ENCODE measurements at places on chromosomes 7 and 10.

DNA sequence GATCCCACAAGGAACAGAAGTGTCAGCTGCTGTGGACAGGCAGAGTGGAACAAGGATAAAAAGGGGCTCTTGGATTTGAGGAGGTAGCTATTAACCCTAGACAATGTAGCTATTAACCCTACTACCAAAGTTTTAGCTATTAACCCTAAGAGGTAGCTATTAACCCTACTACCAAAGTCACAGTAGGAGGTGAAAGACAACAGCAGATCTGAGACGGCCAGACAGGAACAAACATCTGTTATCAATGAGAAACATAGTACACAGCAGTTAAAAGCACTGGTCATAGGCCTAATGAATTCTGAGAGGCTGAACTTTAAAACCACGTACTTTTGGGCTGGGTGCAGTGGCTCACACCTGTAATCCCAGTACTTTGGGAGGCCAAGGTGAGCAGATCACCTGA lies 11.9 kb downstream of the ERCC6 start:
- DNase-seq: no peak

GRCh38 chr7:37181550-37181932 lies 267.1 kb downstream of the ELMO1 start:
- no peak for DNase-seq

DNA sequence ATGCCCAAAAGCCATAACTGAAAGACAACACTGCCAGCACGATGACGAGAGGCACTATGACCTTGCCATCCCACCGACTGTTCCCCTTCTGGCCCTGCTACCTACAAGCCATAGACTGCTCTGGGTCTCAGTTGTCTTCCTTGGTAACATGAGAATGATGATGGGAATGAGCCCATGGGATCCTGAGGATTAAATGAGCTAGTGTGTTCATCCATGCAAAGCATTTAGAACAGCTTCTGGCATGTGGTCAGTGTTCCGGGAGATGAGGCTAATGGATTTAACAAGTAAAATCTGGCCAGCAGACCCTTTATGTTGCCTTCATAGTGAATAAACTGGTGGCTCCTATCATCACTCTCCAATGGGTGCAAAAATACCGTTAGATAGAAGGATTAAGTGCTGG lies 62.4 kb upstream of the WDR11 start:
- no peak for DNase-seq

- peak; percentile 28 for DNase-seq
Observed at GRCh38 chr10:109933984-109934565, 10.8 kb upstream of the XPNPEP1 start.

GRCh38 chr10:107434854-107435253 lies 270.3 kb upstream of the SORCS1 start:
- no peak for DNase-seq

- DNase-seq: no peak
Observed at GRCh38 chr7:16934722-16935340, 53.0 kb upstream of the AGR3 start.

DNA sequence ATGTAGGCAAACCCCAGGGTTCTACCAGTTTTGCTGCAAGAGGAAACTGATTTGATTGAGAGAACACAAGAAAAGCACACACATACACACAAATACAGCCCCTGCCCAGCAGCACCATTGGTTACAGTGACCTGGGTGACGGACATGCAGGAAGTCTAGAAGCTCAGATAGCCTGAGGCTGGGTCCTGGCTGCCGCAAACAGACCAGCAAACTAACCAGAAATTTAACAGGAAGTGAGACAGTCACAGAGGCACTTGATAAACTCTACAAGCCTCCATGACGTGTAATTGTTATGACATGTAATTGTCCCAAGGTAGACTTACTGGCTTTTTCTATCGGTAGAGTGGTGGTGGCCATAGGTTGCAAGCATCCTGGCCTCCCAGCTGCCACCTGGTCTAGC lies 58.9 kb downstream of the PRKAR2B start:
- peak; percentile 75 for DNase-seq

DNA sequence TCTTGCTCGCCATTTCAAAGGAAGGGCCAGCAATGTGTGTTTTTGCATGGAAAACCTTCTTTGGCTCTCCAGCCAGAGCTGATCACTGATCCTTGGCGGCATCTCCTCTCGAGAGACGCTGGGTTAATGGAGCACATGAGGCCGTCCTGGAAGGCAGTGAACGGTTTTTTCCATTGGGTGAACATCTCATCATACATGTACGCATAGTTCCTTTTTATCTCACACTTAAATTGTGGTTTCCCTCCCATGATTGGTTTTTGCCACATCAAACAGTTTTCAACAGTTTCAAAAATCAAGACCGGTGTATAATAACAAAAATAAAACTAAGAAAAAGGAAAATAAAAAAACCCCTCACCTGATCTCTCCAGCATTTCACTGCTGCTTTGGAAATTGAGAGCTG lies 276.4 kb downstream of the TCF7L2 start:
- DNase-seq: no peak

- peak; percentile 17 for DNase-seq
Observed at GRCh38 chr7:104341546-104341945, 13.1 kb downstream of the LHFPL3 start.

GRCh38 chr7:141291541-141291940 lies 217.7 kb downstream of the TMEM178B start:
- no peak for DNase-seq

- DNase-seq: no peak
Observed at GRCh38 chr10:131137223-131137622, 174.3 kb downstream of the TCERG1L start.

DNA sequence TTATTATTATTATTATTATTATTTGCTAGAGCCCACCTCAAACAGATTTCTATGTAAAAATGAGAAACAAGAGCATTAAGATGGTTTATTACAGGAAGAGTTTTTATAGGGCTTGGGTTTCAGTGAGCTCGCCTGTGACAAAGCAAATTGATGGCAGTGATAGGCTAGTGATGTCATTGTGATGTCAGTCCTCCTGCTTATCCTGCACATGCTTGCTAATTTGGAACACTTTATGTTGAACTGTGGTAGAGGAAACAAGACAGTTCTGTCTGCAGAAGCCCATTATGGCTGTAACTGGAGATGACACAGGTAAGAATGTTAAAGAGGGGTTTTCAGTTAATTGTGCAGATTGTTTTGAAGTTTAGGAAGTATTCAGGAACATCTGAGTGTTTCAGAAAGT lies 68.3 kb downstream of the CREM start:
- peak; percentile 63 for DNase-seq

Data from dermis blood vessel endothelial cell (primary cell).